Inflammatory macrophage treated with lipopolysaccharide for 4 hours (primary cell): ENCODE measurements at places on chromosomes 3 and 15.
A peak's percentile ranks its signal among the peaks of the same experiment; 100 is the strongest.

- no peak for DNase-seq
Measured at GRCh38 chr15:70783041-70783440, 19.7 kb upstream of the UACA start.

GRCh38 chr3:24830230-24831152 is 335.8 kb upstream of the THRB start:
- DNase-seq = no peak

GRCh38 chr3:167863811-167864551 is 128.5 kb downstream of the SERPINI1 start:
- no peak for DNase-seq

GRCh38 chr15:70071799-70072198 is 25.9 kb downstream of the TLE3 start:
- no peak for DNase-seq

GRCh38 chr3:143830063-143830462 is 18.2 kb downstream of the SLC9A9 start:
- no peak for DNase-seq

DNA sequence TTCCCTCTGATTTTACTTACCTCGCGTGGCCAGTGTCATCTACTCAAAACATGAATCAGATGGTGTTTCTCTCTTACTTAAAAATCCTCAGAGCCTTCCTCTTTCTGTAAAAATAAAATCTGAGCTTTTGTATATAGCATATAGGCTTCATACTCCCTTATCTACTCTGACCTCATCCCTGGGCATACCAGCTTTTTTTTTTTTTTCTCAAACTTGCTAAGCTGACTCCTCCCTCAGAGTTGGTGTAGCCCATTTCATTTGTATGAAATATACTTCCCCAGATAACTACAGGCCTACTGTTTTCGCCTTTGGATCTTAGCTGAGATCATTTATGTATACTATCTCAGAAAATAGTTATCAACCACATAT is 648.9 kb upstream of the ALCAM start:
- no peak for DNase-seq

GRCh38 chr15:40584191-40584590 is 9.9 kb upstream of the KNL1 start:
- DNase-seq = no peak

- DNase-seq = peak; percentile 51
Measured at GRCh38 chr3:5304789-5305683, 117.5 kb downstream of the EDEM1 start.

DNA sequence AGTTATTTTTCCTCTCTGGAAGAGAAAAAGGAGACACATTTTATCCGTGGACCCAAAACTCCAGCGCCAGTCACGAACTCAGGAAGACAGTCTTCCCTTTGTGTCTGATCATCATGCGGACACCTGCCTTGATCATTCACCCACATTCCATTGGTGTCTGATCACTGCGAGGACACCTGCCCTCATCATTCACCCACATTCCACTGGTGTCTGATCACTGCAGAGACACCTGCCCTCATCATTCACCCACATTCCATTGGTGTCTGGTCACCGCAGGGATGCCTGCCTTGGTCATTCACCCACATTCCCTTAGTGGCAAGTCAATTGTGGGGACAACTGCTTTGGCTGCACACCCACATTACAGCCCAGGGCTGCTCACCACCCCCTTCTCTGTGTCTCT is 148.9 kb downstream of the ROBO1 start:
- no peak for DNase-seq

DNA sequence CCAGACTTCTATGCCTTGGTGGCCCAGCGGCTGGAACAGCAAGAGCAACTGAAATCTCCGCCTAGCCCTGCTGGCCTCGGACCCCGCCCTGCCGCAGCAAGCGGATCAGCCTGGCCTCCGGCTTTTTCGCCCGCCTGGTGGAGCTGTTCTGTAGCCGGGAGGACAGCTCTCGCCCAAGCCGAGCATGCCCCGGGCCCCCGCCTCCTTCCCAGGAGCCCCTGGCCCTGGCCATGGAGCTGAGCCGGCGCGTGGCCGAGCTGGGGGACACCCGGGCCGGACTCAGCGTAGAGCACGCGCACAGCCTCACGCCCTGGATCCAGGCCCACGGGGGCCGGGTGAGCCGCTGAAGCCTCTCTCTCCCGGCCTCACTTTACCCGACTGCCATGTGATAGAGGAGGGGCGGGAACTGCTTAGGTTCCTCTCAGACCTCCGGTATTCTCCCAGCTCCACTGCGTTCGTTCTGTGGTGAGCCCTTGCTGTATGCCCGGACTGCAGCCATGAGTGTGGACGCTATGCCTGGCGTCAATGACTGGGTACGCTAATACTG is 24.1 kb upstream of the MRPL3 start:
- no peak for DNase-seq

DNA sequence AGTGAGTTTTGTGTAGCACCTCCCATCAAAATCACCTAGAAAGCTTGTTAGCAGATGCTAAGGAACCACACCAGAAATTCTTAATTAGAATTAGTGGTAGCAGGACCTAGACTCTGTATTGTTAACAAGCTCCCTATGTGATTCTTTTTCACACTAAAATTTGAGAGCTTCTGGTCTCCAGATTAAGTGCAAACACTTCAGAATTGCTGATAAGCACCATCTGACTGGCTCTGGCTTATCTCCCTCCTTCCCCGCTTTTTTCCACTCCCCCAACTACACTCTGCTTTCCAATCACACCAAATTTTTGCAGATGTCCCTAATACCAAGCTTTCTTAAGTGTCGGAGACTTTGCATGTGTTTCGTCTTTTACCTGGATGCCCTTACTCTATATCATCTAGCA is 410.1 kb upstream of the DPH6 start:
- DNase-seq = no peak

GRCh38 chr3:111917300-111917699 is 58.2 kb downstream of the PHLDB2 start:
- DNase-seq = no peak

- DNase-seq = peak; percentile 51
Measured at GRCh38 chr3:99172736-99173657, 271.5 kb upstream of the DCBLD2 start.

GRCh38 chr3:52134761-52135160 is 19.5 kb downstream of the POC1A start:
- no peak for DNase-seq

DNA sequence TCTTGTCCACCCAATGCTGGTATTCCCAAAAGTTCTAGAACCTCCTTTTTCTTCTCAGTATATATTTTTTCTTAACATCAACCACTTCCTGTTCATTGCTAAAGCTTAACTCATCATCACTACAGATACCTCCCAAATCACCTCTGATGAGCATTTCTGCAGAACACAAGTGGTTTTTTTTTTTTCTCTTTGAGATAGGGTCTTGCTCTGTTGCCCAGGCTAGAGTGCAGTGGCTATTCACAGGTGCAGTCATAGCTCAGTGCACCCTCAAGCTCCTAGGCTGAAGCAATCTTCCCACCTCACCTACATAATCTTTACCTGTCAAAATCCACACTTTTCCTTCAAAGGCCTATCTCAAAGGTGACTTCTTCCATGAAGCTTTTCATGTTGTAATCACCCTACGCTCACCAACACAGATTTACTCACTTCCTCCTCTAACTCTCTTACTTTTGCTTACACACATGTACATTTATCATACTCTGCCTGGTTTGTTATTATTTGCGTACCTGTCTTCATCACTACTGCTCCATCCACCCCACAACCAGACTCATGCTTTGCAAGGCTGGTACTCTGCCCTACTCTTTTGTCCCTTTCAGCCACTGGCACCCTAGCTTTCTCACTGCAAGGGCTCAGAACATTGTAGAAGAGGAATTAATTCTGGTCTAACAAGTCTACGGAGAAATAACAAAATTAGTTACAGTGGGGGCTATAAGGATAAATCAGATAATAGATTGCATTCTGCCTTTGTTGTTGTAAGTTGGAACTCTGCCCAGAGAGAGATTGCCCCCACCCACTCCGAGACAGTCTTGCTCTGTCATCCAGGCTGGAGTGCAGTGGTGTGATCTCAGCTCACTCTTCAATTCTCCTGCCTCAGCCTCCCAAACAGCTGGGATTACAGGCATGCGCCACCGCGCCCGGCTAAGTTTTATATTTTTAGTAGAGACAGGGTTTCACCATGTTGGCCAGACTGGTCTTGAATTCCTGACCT is 27.5 kb downstream of the HERC1 start:
- DNase-seq = peak; percentile 37

DNA sequence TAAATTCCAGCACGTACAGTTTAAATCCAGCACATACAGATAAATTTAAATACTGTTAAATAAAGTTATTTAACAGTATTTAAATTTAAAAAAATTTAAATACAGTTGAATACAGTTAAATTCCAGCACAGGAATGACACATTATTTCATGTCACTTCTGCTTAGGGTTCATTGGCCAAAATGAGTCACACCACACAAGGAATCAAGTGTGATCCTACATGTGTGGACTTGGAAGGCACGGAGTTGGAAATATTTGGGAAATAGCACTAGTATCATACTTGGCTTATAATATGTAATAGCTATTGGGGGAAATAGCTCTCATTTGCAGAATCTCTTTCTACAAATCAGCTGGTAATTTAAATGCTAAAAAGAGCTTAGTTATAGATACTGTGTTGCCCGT is 10.6 kb downstream of the RAB7A start:
- no peak for DNase-seq

- no peak for DNase-seq
Measured at GRCh38 chr3:141179983-141180382, 51.6 kb upstream of the PXYLP1 start.

- DNase-seq = no peak
Measured at GRCh38 chr3:73490453-73491286, 134.1 kb downstream of the PDZRN3 start.

GRCh38 chr3:12309716-12310115 is 20.8 kb downstream of the PPARG start:
- no peak for DNase-seq

GRCh38 chr15:100043068-100043641 is 298.6 kb downstream of the ADAMTS17 start:
- no peak for DNase-seq

DNA sequence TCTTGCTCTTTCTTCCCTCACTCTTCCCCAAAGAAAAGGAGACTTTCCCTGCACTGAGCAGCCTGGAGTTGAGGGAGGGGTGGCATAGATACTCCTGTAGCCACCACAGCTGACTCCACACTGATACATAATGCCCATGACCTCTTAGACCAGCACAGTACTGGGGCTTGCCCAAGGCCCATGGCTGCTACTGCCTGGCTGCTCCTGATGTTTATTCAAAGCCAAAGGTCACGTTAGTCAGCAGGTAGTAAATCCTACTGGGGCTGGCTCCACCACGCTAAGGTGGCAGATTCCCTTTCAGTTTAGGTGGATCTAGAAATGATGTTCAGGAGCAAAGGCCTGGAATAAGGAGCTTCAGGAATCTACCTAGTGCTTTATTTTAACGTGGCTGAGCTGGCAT is 212.7 kb downstream of the C3orf38 start:
- DNase-seq = no peak

GRCh38 chr3:177906126-177906511 is 630.1 kb upstream of the KCNMB2 start:
- DNase-seq = no peak

DNA sequence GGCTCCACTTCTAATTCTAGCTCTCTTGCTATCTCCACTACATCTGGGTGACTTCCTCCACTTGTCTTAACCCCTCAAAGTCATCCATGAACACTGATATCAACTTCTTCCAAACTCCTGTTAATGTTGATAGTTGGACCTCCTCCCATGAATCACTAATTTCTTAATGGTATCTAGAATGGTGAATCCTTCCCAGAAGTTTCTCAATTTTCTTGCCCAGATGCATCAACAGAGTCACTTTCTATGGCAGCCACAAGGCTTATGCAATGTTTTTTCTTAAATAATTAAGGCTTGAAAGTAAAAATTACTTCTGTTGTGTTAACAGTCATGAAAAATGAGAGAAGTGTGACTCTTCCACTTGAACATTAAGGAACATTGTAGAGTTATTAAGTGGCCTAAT is 164.3 kb downstream of the PCCB start:
- peak; percentile 3 for DNase-seq

- no peak for DNase-seq
Measured at GRCh38 chr15:88202231-88202630, 54.3 kb downstream of the NTRK3 start.

DNA sequence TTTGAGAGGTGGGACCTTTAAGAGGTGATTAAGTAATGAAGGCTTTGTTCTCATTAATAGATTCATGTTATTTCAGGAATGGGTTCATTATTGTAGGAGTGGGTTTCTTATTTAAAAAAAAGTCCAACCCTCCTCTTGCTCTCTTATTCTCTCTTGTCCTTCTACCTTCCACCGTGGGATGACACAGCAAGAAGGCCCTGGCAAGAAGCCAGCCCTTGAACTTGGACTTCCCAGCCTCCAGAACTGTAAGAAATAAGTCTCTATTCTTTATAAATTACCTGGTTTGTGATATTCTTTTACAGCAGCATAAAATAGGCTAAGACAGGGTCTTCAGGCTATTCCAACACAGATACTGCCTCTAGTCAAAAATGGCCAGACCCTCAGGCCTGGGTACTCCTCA is 62.2 kb downstream of the MYLK start:
- no peak for DNase-seq

GRCh38 chr15:69489073-69489571 is 36.5 kb downstream of the RPLP1 start:
- DNase-seq = no peak

GRCh38 chr3:197599089-197599765 is 43.5 kb upstream of the BDH1 start:
- peak; percentile 67 for DNase-seq

GRCh38 chr3:84885199-84885882 is 73.4 kb upstream of the CADM2 start:
- DNase-seq = no peak

- DNase-seq = no peak
Measured at GRCh38 chr15:20294651-20295237, 246.9 kb downstream of the GOLGA6L6 start.

DNA sequence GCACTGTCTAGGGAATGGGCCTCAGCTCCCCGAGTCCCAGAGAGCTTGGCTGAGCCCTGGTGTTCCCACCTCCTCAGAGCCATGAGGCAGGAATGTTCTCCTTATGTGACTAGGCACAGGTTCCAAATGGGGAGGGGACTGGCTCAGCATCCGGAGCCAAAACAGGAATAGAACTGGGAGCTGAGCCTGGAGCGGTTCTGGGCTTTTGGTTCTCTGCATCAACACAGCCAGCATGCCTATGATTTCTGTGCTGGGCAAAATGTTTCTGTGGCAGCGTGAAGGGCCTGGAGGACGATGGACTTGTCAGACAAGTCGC is at the start of gene FAM131A:
FAM131A (plus strand) TSS at position 202 of the 316 bp plus-strand sequence; CDS start at position 233, 31 bp downstream.
- no peak for DNase-seq

DNA sequence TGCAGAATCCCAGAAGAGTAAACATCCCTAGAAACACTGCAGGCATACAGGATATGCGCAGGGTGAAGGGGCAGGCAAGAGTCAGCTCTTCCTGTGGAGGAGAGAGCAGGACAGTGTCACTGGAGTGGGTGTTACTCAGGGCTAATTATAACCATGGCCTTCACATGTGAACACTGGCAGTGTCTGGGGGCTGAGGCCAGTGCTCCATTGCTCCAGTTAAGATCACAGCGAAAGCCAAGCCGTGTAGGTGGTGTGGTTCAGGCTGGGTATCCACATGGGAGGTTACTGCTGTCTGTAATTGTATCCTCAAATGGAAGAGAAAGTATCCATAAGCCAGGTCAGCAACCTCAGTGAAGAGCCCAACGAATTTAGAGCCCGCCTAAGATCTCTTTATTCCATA is 84.6 kb downstream of the MESD start:
- DNase-seq = no peak

- DNase-seq = no peak
Measured at GRCh38 chr3:184166671-184167070, 8.0 kb upstream of the AP2M1 start.

- DNase-seq = peak; percentile 32
Measured at GRCh38 chr15:40787344-40787841, 17.6 kb downstream of the C15orf62 start.

- DNase-seq = no peak
Measured at GRCh38 chr15:74504418-74504817, 36.6 kb upstream of the ARID3B start.
